ENCODE measurements at places on chromosomes 3 and 15.
A peak's percentile ranks its signal among the peaks of the same experiment; 100 is the strongest.

GRCh38 chr15:66288551-66289185 lies 4.7 kb upstream of the DIS3L start:
- no peak for ATAC-seq

DNA sequence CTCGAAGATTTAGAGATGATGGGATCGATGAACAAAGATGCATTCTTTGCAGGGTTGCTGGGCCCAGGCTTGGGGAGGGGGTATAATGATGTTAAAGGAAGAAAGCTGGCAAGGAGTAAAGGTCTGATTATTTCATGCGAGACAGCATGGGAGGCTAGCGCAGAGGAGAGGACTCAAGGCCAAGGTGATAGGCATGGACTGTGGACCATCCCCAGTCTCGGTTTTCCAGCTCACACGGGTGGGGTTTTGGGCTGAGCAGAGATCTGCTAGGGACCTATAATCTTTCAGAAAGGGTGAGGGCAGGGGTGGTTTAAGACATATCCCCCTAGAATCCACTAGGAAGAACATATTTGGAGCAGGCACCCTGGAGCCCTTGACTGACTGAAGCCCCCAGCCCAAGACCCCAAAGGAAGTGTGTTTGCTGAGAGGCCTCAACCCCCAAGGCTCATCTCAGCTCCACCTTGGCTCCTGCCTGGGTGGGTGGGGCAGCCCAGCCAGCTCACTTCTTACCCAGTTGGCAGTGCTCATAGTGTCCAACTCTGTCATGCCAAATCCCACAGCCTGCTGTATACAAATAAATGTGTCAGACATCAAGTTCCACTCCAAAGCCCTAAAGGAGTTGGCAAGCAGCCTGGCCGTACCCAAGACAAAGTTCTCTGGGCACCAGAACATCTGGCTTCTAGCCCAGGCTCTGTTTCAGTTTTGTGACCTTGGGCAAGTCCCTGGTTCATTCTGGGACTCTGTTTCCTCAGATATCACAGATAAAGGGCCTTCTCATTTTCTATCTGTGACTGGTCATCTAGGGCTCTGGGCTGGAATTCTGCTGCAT lies 17.9 kb downstream of the ACSBG1 start:
- no peak for ATAC-seq

- peak; percentile 40 for ATAC-seq
Observed at GRCh38 chr3:9552252-9552999, 1.2 kb downstream of the LHFPL4 start.

DNA sequence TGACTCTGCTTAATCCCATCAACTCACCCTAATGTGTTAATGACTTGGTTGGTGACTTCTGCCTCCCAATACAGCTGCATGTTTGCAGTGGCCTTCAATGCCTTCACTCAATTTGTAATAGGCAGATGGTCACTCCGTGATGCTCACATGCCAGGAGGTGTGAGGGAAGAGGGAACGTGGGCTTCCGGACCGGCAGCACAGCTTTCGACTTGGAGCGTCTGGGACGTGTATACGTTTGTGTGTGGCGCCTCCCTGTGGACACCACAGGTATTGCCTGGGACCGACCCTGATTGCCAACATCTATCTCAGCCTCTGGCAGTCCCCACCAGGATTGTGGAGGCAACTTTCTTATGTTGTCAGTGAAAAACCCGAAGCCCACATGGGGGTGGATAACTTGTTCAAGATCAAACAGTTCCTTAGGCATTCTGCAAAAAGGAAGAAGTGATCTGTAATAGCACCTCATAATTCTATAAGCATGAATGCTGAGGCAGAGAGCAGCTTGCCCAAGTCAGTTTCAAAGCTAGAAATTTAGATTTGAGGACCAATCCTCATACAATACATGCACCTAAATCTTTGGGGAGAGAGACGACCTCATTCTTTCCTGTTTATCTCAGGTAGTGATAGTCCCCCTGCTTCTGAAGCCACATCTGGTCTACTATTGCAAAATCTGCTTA lies 16.9 kb downstream of the MRPL46 start:
- peak; percentile 78 for ATAC-seq

DNA sequence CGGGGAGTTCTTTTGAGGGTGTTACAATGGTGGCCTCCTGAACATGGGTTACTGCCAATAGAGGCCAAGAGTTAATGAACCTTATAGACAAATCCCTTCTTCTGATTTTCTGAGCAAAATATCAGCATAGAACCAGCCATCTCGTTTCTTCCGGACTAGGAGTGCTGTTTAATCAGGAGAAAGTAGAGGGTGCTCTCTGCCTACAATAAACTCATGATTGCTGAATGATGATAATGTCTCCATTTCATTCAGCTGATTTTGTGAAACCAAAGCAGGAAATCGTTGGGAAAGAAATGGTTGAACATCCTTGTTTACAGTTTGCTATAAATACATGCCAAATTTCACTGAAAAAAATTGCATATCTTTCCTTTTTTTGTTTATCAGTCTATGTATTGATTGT lies 142.8 kb upstream of the PLSCR5 start:
- peak; percentile 61 for ATAC-seq

GRCh38 chr3:127646501-127647046 lies 17.6 kb downstream of the PODXL2 start:
- ATAC-seq: no peak

DNA sequence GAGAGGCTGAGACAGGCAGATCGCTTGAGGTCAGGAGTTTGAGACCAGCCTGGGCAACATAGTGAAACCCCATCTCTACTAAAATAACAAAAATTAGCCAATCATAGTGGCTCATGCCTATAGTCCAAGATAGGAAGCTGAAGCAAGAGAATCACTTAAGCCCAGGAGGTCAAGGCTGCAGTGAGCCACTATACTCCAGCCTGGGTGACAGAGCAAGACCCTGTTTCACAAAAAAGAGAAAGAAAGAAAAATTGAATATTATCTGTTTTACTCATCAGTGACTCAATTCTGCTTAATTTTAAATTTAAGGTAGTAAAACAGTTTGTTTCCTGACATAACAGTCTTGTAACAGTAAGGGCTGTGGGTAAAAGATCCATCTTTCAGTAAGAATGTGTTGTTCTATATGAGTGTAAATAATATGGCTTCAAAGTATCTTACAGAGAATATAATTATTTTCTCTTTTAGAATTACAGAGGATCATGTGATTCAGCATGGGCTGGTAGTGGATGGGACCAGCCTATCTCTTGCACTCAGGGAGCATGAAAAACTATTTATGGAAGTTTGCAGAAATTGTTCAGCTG lies 85.8 kb downstream of the ATP11B start:
- ATAC-seq: no peak

DNA sequence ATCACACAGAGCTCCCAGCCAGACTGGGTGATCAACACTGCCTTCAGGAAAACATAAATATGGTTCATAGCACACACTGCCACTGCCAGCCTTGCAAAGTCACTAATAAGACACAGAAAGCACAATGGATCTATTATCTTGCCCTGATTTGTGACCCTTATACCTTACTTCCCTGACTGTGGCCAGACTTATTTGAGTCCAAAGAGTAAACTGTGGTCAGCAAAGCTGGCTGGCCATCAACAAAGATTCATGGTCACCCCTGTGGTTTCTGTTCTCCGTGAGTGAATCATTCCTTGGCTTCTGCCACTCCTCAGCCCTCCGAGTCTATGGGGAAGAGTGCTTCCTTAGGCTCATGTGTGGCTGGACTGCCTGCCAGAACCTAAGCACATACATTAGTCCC lies 437.7 kb downstream of the RAP2B start:
- peak; percentile 92 for ATAC-seq

DNA sequence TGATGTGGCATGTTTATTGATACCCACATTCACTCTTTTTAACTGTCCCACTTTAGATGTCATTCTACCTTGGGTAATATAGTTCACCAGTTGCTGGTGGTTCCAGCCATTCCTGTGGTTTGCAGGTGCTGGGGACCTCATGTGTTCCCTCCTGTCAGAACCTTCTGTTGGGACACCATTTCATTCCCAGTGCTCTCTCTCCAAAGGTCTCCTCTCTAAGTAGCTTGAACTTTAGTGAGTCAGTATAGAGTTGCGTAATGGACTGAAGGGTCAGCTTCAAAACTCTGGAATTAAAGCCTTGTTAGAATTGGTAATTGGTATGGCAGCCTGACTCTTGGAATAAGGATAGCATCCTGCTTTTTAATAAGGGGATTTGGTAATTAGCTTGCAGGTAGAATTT lies 108.5 kb downstream of the PLCL2 start:
- ATAC-seq: no peak

DNA sequence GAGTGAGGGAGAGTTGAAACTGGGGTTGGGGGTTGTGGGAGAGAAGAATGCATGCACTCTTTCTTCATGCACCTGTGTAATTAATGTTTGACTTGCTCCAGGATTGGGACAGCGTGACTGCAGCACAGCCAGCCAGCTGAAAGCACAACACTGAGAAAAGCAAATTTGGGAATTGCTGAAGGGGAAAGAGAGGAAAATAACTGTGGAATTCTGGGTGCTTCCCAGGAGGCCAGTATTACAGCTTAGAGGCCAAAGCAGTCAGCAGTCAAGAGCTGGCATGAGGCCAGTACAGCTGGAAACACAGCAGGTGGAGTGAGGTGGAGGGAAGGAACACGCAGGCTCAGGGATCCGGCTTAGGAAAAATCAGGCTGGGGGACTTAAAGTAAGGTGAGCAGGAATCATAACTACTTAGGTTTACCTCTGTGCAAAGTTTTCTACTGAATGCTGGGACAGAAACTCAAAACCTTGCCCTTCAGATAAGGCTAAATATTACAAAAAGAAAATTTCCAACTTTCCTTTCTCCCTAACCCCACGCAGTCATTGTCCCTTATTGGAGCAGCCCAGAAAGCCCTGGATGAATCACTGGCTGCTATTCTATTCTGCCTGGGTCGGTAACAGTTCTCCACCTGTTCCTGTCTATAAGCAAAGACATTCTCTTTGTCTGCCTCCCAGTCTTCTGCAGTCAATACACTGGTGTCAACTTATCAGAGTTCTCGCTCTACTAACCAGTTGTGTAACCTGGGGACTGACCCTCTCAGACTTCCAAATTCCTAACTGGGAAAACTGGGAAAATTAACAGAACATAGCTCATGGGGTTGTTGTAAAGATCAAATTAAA lies 167.2 kb downstream of the MAGI1 start:
- no peak for ATAC-seq

DNA sequence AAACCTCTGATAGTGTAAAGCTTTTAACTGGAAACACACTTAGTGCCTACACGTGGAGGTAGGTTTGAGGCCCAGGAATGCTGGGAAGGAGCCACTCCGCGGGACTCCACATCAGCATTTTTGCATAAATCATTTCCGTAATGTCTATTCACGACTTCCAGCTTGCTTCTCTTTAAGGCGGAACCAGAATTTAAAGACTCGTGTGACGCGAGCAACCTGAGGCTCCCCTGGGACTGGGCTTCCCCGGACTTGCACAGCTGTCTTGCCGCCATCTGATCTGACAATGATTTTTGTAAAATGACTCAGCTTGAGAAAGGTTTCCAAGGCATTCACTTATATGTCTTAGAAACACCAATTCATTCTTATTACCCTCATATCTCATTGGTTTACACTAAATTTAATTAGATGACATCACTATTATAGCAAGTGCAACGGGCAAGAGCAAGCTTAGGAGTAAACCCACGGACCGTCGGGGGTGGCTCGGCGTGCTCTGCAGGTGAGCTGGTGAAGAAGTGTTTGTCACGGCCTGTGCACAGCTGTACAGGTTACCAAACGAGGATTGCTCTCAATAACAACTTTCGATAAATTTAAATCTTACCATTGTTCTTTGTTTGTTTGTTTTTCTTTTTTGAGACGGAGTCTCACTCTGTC lies 95.2 kb downstream of the CHSY1 start:
- ATAC-seq: no peak

DNA sequence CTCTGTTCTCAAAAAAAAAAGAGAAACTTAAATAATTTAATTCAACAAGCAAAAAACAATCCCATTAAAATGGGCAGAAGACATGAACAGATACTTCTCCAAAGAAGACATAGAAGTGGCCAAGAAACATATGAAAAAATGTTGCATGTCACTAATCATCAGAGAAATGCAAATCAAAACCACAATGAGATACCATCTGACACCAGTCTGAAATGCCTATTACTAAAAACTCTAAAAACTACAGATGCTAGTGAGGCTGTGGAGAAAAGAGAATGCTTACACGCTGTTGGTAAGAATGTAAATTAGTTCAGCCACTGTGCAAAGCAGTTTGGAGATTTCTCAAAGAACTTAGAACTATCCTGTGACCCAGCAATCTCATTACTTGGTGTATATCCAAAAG lies 382.9 kb downstream of the OTOL1 start:
- ATAC-seq: no peak

GRCh38 chr15:77838061-77838460 lies 205.3 kb upstream of the LINGO1 start:
- no peak for ATAC-seq

- no peak for ATAC-seq
Observed at GRCh38 chr15:63860155-63860554, 26.4 kb upstream of the HERC1 start.

- ATAC-seq: no peak
Observed at GRCh38 chr3:177569193-177569592, 371.9 kb upstream of the TBL1XR1 start.

GRCh38 chr15:41121951-41122350 lies 5.9 kb upstream of the INO80 start:
- no peak for ATAC-seq

DNA sequence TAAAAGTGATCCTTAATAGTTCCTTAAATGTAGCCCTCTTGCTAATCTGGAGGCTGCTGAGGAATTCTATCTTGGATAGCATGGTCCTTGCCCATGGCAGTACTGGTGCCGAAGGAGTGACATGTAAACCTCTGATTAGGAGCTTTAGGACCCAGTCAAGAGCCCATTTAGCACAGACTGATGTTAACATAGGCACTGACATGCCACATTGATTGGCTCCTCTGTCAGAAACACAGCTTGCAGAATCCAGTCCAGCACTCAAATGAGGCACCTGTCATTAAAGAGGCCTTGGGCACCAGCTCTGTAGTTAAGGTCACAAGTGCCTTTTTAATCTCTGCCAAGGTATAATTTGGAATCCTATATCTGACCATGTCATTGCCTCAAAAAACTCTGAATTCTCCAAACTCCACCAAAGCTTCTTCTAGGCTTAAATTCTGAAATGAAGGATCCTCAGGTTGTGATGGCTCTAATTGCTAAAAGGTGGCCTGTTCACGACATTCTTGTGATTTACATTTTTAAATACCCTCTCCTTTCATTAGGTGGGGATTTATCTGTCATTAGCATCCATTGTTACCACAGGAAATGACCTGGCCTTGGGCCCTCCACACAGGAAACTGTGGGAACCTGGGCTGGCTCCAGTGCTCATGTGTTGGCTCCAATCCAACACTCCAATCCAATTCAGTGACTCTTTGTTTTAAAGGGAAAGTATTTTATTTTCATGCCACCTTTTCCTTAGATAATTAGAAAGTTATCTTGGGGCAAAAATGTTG lies 57.3 kb upstream of the RNF7 start:
- ATAC-seq: no peak

- peak; percentile 67 for ATAC-seq
Observed at GRCh38 chr15:45457641-45458539, 64.7 kb downstream of the SLC30A4 start.
